HS-5 (cell line): ENCODE measurements at places on chromosomes 13 and 19.

- DNase-seq: no peak
These were observed 65.8 kb upstream of the SERP2 start for GRCh38 chr13:44307844-44308243.

GRCh38 chr13:102561933-102562332, 34.9 kb upstream of the TPP2 start:
- DNase-seq: no peak

DNA sequence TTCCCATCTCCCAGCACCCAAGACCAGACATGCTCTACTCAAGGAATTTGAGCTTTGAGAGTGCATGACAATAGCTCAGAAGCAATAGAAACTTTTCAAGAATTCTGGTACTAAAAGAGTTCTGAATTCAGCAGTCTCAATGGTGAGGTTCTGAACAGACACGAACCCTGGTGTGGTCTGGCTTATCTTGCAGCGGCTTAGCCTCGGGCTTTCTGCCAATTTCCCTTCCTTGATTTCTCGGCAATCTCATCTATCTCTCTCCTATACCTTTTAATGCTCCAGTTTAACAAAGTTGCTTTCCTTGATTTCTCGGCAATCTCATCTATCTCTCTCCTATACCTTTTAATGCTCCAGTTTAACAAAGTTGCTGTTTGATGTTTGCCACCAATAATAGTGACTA, 174.6 kb downstream of the SPRY2 start:
- no peak for DNase-seq

DNA sequence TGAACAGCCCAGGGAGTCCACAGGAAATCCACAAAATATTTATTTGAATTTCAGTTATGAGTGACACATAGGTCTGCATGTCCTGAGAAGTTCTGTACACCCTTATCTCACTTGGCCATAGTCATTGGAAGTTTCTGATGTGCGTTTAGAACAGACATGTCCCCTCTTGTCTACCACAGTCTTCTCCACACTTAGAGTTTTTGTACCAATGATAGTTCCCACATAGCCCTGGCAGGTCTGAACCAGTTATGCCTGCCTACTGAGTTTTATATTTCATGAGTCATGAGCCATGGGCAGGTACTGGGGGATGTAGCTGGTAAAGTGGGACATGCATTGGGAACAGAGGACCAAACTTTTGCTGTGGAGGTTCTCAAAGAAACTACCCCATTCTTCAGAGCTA, 11.3 kb downstream of the ZNF132 start:
- DNase-seq: no peak

- DNase-seq: no peak
These were observed 418.9 kb downstream of the FGF14 start for GRCh38 chr13:101982903-101983302.

DNA sequence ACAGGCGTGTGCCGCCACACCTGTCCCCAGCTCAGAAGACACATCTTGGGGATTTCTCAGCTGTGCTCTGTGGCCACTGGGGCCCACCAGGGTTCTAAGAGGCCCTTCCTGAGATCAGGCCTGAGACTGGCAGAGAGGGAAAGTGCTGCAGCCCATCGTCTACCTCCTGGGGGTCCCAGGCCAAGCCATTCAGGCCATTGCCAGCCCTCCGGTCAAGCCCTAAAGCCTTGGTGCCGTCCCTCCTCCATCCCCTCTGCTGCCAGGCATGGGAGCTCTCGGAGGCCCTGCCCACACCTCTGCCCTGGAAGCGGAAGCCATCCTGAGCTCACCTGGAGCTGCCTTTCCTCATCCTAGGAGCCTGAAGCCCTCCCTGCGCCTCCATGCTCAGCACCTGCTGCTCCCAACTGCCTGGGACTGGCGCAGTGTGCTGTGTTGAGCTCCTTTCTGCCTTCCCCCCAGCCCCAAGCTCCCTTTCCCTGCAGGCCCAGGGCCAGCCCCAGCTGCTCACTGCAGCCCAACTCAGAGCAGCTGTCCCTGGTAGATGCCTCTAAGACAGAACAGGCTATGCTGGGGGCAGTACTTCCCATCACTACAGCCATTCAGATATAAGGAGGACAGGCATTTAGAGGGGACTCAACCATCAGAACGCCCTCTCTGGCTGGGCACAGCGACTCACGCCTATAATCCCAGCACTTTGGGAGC, 2.9 kb downstream of the SLC7A9 start:
- DNase-seq: no peak

- no peak for DNase-seq
These were observed 4.3 kb upstream of the HAUS5 start for GRCh38 chr19:35608251-35608650.

DNA sequence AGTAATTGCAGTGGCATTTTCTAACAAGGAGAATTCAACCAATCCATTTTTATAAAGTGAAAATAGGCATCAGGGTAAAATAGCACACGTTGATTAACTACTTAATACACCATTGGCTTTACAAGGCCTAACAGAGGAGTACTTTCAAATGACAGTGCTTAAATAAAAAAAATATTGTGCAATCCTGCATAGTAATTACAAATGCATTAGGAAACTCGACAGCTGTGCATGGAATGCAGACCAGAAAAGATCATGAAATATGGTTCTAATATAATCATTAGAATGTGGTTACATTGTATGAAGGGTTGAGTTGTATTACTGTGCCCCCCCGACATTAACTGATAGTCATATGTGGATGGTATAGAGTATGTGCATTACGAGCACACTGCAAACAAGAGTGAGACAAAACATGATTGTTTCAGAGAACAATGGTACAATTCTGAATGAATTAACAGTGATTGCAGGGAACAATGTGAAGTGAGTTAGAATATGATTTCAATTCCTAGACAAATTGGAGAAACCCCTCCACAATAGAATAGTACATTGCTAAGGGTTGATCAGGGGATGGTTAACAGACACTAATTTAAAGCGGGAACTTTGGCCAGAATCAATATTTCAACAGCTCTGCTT, 270.6 kb downstream of the GPC5 start:
- DNase-seq: no peak

- no peak for DNase-seq
These were observed 315.8 kb upstream of the TSHZ3 start for GRCh38 chr19:31664997-31665396.

DNA sequence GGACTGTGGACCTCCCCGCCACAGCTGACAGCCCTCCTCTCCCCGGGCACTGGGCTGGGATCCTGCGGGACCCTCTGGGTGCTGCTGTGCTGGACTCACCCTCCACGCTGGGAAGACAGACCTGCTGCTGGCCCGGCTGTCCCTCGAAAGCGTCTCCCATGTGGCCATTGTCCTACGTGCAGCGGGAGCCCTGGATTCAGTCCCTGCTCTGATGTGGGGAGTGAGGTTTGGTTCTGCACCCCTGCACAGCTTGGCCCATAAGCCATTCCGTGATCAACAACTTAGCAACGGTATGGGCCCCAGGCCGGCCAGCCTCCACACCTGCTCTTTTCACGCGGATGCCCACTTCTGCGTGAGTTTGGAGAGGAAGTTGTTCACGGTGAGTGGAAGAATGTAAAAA, 195.2 kb downstream of the TEX29 start:
- no peak for DNase-seq

GRCh38 chr19:47109541-47110375, 3.8 kb downstream of the ZC3H4 start:
- no peak for DNase-seq

DNA sequence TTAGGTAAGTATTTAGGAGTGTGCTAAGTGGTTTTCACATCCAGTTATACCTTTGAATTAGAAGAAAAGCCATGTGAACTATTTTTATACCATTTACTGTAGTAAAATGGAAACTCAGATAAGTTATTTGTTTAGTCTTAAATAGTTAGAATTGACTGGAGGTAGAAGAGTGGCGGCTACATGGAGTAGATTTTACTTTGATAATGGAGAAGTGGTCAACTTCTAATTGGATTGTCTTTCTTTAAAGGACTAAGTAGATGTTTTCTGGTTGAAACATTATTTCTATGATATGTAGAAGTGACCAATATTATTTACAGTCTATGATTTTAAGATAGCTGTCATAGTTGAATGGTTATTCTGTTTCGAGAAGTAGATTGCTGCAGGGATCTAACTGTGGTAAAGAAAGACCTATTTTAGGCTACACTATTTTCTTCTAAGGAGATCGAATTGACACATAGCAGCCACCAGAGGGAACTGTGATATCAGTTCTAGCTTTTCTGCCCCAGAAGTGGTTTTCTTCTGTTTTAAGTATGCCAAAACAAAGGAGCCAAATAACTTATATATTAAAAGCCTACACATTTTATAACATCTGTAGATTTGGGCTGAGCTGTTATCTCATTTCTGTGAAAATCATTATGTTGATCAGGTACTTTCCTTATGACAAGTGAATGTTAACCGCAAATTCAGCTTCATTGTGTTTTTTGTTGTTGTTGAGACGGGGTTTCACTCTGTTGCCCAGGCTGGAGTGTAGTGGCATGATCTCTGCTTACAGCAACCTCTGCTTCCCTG, 26.1 kb downstream of the ZMYM2 start:
- DNase-seq: no peak

GRCh38 chr19:11405846-11406643, 13.1 kb downstream of the RGL3 start:
- no peak for DNase-seq

DNA sequence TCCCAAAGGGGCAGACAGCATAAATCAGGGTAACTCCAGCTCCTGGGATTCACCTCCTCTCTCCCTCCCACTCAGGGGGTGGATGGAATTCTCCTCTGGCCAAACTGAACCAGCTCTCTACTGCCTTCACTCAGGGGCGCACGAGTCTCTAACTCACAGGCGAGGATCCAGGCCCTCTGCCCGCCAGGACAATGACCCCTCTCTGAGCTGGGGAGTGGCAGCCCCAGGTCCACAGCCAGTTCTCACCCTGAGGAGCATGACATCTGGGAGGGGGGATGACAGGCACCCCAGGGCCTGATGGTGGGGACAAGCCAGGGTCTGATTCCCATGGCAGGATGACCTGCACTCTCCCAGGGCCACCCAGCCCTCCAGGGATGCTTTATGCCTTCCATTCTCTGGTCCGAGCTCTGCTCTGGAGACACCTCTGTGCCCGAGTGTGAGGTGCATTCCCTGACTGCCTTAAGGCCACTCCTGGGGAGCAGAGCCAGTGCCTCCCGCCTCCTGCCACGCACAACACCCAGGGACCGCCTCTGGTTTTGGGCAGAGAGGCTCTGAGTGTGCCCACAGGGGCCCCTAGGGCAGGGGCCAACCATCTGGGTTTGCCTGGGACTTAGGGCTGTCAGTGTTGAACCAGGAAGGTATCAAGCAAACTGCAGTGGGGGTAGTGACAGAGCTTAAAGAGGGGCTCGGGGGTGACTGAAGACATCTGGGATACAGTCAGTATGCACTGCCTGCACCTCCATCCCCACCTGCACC, 66.2 kb downstream of the GNG7 start:
- no peak for DNase-seq

DNA sequence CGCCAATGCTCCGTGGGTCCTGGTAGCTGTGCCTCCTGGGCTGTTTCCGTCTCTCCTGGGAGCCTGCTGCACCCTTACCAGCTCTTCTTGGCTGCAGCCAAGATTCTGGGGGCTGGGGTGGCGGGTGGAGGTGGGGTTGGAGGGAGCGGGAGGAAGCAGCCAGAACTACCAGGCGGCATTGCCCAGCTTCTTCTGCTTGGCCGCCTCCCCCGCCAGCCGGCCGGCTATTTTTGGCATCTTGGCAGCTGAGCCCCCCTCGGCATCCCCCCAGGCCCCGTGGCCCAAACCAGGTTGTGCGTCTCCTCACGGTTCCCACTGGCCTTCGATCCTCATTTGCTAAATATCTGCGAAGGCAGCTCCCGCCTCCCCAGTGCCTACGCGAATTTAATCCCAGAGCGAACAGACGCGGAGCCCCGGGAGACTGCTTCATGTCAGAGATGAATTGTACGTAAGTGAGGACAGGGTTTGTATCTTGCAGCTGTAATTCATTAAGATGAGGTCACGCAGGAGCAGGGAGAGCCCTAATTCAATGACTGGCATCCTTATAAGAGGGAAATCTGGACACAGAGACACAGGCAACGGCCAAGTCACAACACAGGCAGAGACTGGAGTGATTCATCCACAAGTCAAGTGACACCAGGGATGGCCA, 12.8 kb upstream of the PEAK3 start:
- no peak for DNase-seq

GRCh38 chr19:991174-991931, 7.2 kb downstream of the WDR18 start:
- DNase-seq: no peak

- DNase-seq: no peak
These were observed 17.5 kb upstream of the HS6ST3 start for GRCh38 chr13:96072392-96072791.

DNA sequence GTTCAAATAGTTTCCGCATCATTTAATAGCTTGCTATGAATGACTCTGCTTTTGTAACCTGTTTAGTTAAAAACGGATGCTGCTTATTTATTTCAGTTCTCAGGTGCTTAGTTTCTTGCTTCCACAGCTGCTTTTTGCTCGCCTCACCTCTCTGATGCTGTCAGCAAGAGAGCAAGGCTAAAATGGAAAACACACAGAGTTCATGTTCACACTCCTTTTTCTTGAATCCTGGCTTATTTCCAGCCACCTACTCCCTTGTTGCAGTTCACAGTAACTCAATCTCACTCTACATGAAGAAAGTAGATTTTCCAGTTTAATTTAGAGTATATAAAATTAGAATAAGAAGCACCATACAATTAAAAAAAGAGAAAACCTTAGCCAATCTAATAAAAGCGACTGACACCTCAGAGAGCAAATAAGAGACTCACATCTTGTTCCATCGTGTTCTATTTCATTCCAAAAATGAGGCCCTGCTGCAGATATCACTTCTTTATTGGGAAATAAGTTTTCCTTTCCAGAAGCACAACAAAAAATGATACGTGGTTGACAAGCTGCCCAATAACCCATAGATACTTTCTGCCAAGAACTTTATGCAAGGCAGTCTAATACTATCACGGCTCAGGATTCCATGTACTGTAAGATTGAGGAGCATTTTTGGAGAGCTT, 326.1 kb upstream of the SLITRK1 start:
- DNase-seq: no peak

DNA sequence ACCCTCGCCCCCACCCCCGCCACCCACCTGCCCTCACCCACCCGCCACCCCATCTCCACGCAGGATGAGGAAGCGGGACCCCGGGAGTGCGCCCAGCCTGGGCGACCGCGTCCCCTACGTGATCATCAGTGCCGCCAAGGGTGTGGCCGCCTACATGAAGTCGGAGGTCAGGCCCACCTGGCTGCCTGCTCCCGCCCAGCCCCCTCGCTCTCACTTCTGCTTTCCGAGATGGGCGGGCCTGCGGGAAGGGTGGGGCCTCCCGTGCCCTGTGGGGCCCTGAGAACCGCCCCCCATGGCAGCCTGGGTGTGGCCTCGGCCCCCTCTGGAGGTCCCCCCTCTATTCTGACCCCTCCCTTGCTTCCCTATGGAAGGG, 3.1 kb upstream of the SPIB start:
- no peak for DNase-seq

- peak; percentile 70 for DNase-seq
These were observed 165.4 kb downstream of the FLT1 start for GRCh38 chr13:28329395-28330158.

DNA sequence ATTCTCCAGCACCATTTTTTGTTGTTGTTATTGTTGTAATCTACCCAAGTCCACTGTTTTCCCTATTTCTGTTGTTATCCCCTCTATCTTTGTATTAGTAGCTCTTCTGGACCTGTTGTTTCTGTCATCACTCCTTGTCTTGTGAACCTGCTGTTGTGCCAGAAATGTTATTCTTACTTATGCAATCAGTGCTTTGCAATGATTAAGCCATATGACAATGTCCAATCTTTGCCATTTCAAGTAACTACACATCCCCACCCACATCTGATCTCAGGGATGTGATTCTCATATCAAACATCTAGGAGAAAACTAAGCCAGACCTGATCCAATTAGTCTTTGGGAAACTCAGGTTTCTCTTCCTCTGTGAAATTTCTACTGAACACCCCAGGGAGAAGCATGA, 472.6 kb upstream of the KLHL1 start:
- DNase-seq: no peak
